Suppressor macrophage treated with lipopolysaccharide for 1 hour (primary cell): ENCODE measurements at places on chromosomes 4 and X.

GRCh38 chr4:122776916-122777315, 44.4 kb downstream of the BBS12 start:
- no peak for DNase-seq

- no peak for DNase-seq
Measured at GRCh38 chrX:18607966-18608365, 63.9 kb downstream of the RS1 start.

GRCh38 chr4:183571350-183571941, 66.6 kb downstream of the ING2 start:
- DNase-seq = no peak

- no peak for DNase-seq
Measured at GRCh38 chr4:142660728-142661127, 185.4 kb downstream of the INPP4B start.

GRCh38 chrX:108270280-108270679, 167.9 kb downstream of the COL4A6 start:
- no peak for DNase-seq
